ENCODE measurements at places on chromosomes 5 and 9. TPM values are rescaled to one million over a fixed set of nuclear protein-coding genes. Genes with fewer than 3 reads are reported as not detected.
A peak's percentile ranks its signal among the peaks of the same experiment; 100 is the strongest.

GRCh38 chr5:6737043-6737941 lies 24.1 kb downstream of the TENT4A start:
- peaks cover 58% of the 10 kb centered on the region for H3K36me3 ChIP-seq
- no peak overlapping the region for H3K4me3 ChIP-seq
- DNase-seq = no peak
- no peak overlapping the region for H3K27ac ChIP-seq
- no peaks in the 10 kb centered on the region for H3K27me3 ChIP-seq

DNA sequence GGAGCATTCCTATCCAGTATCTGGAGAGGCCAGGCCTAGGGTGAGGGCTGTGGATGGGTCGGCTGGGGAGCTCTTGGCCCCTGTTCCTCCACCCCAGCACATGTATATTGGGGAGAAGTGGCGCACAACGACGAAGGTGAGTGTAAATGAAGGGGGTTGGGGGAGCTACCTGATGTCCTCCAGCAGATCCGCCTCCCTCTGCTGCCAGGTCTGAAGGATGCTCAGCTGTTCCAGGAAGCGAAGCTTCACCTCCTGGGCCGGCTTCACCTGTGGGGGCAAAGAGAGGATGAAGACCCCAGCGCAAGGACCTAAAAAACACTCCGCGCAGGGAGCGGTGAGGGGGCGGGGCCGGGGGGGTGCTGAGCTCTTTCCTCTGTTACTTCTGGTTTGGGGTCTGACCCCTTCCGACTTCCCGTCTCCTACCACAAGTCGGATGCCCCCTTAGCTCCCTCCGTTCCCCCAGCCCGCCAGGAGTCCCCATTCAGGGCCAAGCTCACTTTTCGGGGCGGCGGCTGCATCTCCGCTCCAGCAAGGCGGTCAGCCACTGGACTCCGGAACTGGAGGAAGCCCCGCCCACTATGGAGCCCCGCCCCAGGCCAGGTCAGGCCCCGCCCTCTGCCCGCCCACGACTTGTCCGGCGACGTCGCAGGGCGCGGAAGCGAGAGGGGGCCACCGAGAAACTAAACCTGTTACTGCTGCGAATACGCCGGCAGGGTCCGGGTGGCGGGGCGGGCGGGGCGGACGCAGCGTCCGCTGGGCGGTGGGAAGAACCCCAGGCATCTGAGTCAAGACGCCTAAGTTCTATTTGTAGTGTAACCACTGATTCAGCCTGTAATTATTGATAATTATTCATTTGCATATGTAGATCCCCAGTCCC lies at the start of gene FCHSD1:
Gene FCHSD1 (minus strand): TSS at position 568 of the 877 bp plus-strand sequence. CDS start 50 bp downstream, at position 518.
- H3K27me3 ChIP-seq = no peaks in the 10 kb centered on the region
- H3K4me3 ChIP-seq = peak within 1 kb of the TSS; percentile 58
- peak; percentile 92 for DNase-seq
- H3K4me1 ChIP-seq = peaks cover 7% of the 10 kb centered on the region
- H3K27ac ChIP-seq = peak within 1 kb of the TSS; percentile 74

Gene PCDH1
- 15.9 TPM for polyA plus RNA-seq

- H3K27me3 ChIP-seq = no peaks in the 10 kb centered on the region
- no peak overlapping the region for H3K27ac ChIP-seq
- DNase-seq = no peak
- no peaks in the 10 kb centered on the region for H3K4me1 ChIP-seq
Observed at GRCh38 chr5:4199049-4199841, 603.6 kb downstream of the IRX1 start.

- peaks cover 10% of the 10 kb centered on the region for H3K4me1 ChIP-seq
- H3K27ac ChIP-seq = no peak overlapping the region
- no peak for DNase-seq
Observed at GRCh38 chr9:127519301-127520166, 68.2 kb downstream of the LRSAM1 start.

DNA sequence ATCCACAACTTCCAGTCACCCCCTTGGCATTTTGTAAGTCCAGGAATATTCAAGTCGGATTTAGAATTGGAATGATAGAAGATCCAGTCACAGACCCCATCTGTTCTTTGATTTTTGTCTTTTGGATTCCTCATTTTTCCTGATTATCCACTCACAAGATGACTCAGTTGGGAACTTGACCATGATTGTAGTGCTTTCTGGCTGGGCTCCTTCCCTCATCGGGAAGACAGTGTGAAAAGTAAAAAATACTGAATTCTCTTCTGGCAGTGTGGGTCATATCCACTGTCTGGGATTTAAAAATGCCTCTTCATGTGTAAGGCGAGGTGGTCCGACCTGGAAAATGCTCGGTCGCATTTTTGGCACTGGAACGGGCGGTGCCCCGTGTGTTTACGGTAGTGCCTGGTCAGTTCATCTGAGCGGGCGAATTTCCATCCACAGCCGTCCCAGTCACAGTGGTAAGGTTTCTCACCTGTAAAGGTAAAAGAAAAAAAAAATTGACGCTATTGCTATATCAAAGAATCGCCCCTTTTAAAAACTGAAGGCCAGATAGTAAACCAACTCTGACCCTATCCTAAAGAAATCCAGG lies 4.0 kb downstream of the KLF4 start:
- H3K27me3 ChIP-seq = no peaks in the 10 kb centered on the region
- no peak for DNase-seq
- no peaks in the 10 kb centered on the region for H3K36me3 ChIP-seq
- peak overlapping the region; percentile 25 for H3K4me3 ChIP-seq
- H3K4me1 ChIP-seq = no peaks in the 10 kb centered on the region

Gene FOXD4
- 0.15 TPM for polyA plus RNA-seq

DNA sequence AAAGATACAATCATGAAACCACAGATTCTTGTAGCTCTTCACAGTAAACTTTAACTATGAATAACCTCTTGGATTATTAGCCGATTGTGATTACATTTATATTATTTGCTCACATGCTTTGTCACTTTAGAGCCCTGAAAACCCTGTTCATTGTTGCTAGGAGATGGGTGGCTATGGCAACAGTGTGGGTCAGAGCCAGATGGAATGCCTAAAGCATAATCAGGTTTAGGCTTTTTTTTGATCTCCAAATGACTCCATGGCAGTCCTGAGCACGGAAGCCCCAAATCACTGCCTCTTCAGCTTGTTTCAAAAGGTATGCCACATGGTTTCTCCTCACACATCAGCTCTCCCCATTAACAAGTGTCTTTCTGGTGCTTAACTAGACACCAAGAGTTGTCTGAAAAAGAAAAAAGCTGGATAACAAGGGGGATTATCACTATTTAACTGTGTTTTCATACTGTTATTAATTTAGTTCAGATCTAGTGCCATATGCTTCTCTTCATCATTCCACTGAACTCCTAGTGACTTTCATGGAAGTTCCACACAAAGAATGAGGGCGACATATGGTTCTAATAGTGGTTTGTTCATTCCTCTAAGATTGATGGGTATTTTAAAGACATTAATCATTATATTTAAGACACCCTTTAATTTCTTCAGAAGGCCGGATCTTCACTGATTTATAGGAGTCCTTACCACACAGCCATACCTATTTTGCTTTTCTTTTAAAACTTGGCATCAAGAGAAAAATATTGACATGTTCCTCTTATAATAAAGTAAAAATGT lies 88.8 kb upstream of the PAM start:
- no peaks in the 10 kb centered on the region for H3K27me3 ChIP-seq
- no peak overlapping the region for H3K27ac ChIP-seq

DNA sequence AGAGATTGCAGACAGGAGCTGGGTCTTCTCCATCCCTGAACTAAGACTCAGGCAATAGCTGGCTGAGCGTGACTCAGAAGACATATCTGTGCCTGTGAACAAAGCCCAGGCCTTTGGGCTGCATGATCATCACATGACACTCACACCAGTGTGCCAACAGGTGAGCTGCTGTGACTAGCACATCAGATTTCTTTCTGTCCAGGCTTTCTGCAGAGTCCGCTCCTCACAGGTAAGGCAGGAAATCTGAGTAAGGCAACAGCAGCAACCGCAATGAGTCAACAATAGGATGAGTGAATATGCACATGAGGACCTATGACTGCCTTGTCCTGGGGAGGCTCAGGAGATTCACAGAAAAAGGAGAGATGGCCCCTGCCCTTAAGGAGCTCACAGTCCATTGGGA lies 293.6 kb downstream of the ACTL7B start:
- H3K36me3 ChIP-seq = no peaks in the 10 kb centered on the region
- no peak for DNase-seq
- H3K27ac ChIP-seq = no peak overlapping the region
- H3K4me3 ChIP-seq = no peak overlapping the region

Gene ZDHHC11
- 5.1 TPM for polyA plus RNA-seq

GRCh38 chr5:66993448-66993847 lies 203.2 kb downstream of the CD180 start:
- no peak overlapping the region for H3K4me3 ChIP-seq
- no peaks in the 10 kb centered on the region for H3K36me3 ChIP-seq
- H3K4me1 ChIP-seq = no peaks in the 10 kb centered on the region
- H3K27ac ChIP-seq = no peak overlapping the region
- no peaks in the 10 kb centered on the region for H3K27me3 ChIP-seq

- H3K27ac ChIP-seq = no peak overlapping the region
- no peak overlapping the region for H3K4me3 ChIP-seq
- no peaks in the 10 kb centered on the region for H3K27me3 ChIP-seq
- peaks cover 1% of the 10 kb centered on the region for H3K36me3 ChIP-seq
- no peak for DNase-seq
Observed at GRCh38 chr9:120698766-120699165, 15.5 kb downstream of the MEGF9 start.

Gene TLX3
- not detected for polyA plus RNA-seq

Gene SPINK5
- 0.89 TPM for polyA plus RNA-seq

GRCh38 chr9:27088981-27089380 lies 20.0 kb upstream of the TEK start:
- H3K27me3 ChIP-seq = no peaks in the 10 kb centered on the region
- H3K4me1 ChIP-seq = no peaks in the 10 kb centered on the region

DNA sequence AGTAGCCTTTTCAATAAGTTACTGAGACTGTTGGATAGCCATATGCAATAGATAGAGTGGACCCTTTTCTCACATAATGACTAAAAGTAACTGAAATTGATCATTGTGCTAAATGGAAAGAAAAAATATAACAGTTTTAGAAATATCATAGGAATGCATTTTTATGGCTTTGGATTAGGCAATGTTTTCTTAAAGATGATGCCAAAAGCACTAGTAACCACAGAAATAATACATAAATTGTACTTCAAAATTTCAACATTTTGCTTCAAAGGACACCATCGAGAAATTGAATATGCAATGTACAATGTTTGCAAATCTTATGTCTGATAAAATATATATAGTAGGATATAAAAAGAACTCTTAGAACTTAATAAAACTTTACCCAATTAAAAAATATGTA lies 1267.5 kb upstream of the CDH9 start:
- H3K4me3 ChIP-seq = no peak overlapping the region
- DNase-seq = no peak
- H3K36me3 ChIP-seq = no peaks in the 10 kb centered on the region
- H3K27ac ChIP-seq = no peak overlapping the region

GRCh38 chr5:139023286-139023685 lies 148.2 kb upstream of the LRRTM2 start:
- H3K27me3 ChIP-seq = no peaks in the 10 kb centered on the region
- no peaks in the 10 kb centered on the region for H3K4me1 ChIP-seq
- H3K4me3 ChIP-seq = no peak overlapping the region
